Stimulated activated CD8-positive, alpha-beta memory T cell treated with anti-CD3 and anti-CD28 coated beads, Interleukin-2, amount 100 ng/mL, for 1 hour (primary cell): ENCODE measurements at places on chromosomes 6 and 20.

- no peak for DNase-seq
Measured at GRCh38 chr20:48839154-48839917, 11.5 kb upstream of the PREX1 start.

- DNase-seq, result no peak
Measured at GRCh38 chr20:36128463-36129159, 25.9 kb upstream of the EPB41L1 start.

DNA sequence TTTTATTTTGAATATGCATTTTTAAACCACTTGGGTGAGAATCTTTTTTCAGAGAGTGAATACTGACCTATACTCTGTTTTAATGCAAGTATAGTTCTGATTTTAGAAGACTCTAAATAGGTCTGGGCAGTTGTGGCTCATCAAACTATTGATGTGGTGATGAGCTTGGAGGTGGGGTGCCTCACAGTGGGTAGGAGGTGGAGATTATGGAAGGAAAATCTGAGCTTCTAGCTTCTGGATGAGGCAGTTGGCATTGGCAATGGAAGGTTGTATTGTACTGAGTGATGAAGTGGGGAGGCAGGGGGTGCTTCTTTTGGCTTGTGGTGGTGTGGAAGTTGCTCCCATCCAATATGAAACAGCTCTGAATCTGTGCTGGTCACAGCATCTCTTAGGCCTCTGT is 52.7 kb downstream of the VAPB start:
- no peak for DNase-seq

GRCh38 chr6:162337412-162337811 is 390.2 kb downstream of the PRKN start:
- no peak for DNase-seq

- DNase-seq, result no peak
Measured at GRCh38 chr6:53984163-53984562, 127.1 kb upstream of the MLIP start.

- no peak for DNase-seq
Measured at GRCh38 chr6:158150701-158151100, 17.4 kb downstream of the SERAC1 start.

DNA sequence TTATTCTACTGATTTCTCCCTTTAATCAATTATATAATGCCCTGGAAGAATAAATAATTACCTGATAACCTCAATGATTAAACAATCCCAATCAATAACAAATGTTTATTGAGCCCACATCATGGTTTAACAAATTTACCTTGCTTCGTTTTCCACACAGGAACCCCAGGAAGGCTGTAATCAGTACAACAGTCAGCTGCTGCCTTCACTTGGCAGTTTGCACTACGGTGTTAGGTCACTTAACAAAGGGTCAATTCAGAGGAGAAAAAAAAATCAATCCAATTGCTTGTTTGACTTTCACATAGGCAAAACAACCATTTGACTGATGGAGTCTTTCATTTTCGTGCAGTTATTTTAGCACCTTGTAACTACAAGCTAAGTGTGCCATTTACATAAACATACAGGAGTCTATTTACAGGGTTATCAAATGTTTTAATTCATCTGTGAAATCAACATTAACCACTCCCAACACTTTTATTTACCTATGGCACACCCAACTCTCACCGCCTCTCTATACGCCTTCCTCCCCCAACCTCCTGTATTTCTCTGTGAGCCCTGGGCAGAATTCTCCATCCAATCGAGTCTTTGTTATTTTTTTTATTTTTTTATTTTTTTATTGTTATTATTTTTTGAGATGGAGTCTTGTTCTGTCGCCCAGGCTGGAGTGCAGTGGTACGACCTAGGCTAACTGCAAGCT is 140.4 kb upstream of the TAB2 start:
- DNase-seq, result no peak

DNA sequence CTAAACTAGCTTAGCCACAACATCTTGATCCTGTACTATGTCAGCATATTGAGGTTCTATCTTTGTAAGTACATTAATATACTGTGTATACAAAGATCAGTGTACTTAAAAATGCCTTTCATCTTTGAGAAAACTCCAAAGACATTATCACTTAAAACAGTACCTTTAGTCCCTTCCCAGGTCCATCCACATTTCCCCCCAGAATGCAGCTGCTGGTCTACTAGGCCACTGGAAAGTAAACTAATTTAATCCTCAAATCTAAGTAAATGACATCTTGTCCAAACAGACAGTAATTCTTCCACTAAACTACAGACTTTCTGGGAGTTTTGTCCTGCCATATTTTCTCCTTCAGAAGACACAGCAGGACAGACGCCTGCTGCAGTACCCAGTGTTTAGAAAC is 68.7 kb downstream of the SYCP2 start:
- no peak for DNase-seq

DNA sequence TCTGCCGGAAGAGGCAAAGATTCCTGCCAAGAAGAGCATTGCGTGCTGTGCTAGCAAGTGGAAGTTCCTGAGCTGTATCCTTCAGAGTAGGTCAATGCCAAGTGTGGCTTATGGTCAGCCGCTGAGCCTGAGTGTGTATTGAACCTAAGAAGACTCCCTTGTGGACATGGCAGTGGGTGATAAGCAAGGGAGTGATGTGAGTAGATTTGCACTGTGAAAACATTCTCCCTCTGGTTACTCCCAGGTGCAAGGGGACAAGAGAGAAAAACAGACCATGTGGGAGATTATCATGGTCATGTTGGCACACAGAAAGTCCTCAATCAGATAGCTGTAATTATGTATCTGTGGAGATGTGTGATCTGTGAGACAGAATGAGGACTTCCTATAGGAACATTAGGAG is 6.1 kb upstream of the TMEM74B start:
- no peak for DNase-seq

DNA sequence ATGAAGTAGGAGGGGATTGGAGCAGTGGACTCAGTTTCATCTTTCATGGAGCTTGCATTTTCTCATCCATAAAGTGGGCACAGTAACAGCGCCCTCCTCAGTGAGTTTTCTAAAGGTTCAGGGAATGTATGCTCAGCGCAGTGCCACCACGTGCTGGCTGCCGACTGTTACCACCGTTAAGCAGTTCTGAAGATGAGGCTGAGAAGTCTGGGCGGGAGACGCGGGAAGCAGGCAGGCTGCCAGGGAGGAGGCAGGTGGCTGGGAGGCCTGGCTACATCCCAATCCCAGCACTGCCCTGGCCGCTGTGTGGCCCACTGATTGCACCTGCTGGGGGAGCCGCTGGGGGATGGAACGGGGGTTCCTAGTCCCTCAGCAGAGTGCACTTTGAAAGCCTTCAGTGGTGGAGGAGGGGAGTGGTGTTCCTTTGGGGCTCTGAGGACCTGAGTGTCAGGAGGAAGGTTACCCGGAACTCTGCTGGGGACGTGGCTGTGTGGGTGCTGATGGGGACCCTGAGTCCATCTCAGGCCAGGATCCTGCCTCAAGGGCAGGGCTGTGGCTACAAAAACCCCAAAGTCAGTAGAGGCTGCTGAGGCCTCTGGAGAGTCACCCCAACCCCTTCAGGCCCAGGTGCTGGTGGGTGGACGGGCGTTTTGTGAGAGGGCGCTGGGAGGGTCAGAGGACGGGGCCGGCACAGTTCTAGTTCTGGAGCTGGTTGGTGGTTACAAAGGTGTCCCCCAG is 28.0 kb upstream of the PHACTR3 start:
- DNase-seq, result no peak

DNA sequence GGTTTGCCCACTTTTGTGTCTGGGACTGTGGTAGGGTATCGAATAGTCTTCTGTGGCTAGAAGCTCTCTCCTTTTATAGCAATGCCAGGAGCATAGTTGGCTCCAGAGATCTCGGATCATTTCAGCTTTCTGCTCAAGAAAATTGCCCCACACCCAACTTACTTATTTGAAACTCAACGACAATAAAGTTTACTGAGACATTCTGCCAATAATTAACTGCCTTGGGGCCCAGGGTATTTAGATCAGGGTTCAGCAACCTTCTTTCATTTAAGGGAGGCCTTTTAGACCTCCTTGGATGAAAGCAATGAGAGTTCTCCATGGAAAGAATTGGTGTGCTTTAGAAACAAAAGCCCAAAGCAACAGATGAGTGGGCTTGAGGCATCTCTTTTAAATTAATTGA is 53.8 kb upstream of the GMPR start:
- no peak for DNase-seq

DNA sequence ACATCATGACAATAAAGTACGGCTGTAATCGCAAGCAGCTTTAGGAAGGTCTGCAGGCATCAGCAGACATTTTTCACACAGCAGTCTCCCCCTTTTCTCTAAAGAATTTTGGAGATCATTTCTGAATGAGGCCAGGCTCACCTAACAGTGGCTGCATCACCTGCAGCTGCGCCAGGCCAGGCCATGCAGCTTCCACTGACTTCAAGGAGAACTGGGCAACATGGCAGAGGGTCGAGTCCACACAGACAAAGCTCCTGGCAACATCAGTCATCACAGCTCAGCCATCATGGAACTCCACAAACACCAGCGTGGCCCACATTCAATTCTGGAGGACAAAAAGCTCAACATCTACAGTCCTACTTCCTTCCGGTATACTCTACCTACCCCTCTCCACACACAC is 17.8 kb upstream of the FOXC1 start:
- DNase-seq, result no peak

GRCh38 chr20:17460119-17460518 is 71.1 kb downstream of the BFSP1 start:
- no peak for DNase-seq

- no peak for DNase-seq
Measured at GRCh38 chr20:2379511-2380229, 1.0 kb upstream of the TGM6 start.

GRCh38 chr20:3728354-3728753 is 4.1 kb upstream of the HSPA12B start:
- DNase-seq, result no peak

DNA sequence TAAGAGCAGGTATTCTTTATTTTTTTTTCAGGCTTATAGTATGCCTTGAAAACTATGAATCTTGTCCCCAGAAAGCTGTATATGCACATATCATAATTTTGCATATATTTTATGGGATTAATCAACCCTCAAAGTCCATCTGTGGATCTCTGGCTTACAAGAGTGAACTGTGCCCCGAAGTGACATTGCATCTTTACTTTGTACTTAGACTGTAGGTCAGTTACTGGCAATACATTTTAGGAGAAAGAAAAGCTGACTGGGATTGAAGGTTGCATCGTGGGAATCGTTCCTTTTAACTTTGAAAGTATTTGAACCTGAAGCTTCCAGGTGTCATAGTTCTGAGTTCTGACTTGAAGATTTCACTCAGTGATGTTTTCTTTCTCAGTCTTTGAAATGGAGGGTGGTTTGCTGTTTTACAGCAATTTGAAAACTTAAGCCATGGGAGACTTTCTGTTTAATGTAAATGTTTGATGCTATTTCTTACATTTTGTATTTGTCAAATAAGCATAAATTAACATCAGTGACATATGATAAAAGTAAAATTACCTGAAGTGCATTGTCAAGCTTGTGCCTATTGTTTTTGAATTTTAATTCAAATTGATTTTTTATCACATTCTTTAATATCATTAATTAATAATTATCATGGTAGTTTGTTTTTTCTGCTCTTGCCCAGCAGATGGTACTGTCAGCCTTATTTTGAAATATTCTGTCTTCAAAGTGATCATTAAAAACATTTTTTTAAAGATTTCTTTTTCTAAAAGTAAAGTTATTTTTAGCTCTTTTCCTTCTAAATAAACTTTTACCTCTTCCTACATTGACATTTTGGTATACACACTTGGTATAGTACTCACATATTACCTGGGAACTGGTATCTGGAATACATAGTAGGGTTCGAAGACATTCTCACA is 29.0 kb downstream of the L3MBTL3 start:
- DNase-seq, result no peak

GRCh38 chr20:50446351-50447101 is 63.7 kb upstream of the PTPN1 start:
- no peak for DNase-seq

DNA sequence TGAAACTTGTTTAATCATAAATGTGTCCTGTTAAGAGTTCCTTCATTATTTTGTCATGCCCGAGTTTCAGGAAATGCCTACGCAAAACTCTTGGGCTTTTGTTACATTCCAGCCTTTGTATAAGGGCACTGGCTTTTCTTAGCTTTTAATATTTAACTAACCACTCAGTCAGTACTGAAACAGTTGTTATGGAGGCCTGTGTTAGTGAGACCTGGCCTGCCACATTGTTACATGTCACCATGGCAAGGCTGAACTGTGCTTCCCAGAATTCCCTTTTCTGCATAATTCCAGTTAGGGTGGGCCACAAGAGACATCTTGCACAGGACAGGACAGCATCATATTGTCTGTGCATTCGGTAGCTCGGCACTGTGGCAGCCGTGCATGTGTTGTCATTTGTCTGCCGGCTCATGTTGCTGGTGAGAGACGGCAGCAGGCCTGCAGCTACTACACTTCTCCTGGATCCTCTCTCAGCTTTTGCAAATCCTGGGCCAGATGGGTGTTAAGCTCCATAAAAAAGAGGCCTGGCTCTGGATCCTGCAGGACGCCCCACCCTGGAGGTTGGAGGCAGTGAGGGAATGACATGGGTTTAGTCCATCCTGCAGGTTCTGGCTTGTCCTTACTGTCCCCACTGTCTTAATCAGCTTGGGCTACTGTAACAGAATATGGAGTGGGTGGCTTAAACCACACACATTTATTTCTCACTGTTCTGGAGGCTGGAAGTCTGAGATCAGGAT is 128.8 kb upstream of the DTNBP1 start:
- no peak for DNase-seq

- DNase-seq, result no peak
Measured at GRCh38 chr6:46704562-46704961, 16.9 kb downstream of the TDRD6 start.

- DNase-seq, result no peak
Measured at GRCh38 chr6:110614586-110614985, 138.2 kb upstream of the SLC22A16 start.

- no peak for DNase-seq
Measured at GRCh38 chr6:54515013-54515412, 206.8 kb downstream of the TINAG start.

- no peak for DNase-seq
Measured at GRCh38 chr6:10421921-10422736, 7.3 kb upstream of the TFAP2A start.

GRCh38 chr20:19929481-19930145 is 87.5 kb upstream of the NAA20 start:
- no peak for DNase-seq

- DNase-seq, result no peak
Measured at GRCh38 chr6:12312736-12313135, 22.6 kb downstream of the EDN1 start.

- no peak for DNase-seq
Measured at GRCh38 chr6:125966569-125966968, 10.0 kb downstream of the HINT3 start.

- DNase-seq, result no peak
Measured at GRCh38 chr6:123541462-123541861, 95.3 kb downstream of the TRDN start.

DNA sequence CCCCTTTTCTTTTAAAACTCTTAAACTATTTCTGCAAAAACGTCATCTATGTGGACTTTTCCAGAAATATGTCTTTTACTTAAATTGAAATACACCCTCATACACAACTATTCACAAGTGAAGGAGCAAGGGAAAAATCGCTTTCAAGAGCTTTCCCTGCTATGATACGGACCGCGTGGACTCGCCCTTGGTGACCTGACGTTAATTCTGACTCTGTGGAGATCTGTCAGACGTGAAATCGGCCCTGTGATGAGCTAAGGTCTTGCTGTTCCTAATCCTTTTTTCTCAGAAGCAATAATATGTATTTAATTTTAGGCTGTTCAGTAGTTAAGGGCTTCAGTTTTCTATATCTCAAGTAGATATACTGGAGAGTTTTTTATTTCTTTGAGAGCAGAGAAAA is 113.6 kb downstream of the RPP40 start:
- no peak for DNase-seq

GRCh38 chr6:43837507-43837906 is 67.5 kb downstream of the VEGFA start:
- DNase-seq, result no peak

GRCh38 chr6:123569575-123569974 is 67.2 kb downstream of the TRDN start:
- DNase-seq, result no peak
